ENCODE measurements at places on chromosomes 4 and X. TPM values are rescaled to one million over a fixed set of nuclear protein-coding genes. Genes with fewer than 3 reads are reported as not detected.

The SHOX gene
- not detected for total RNA-seq

The VCX gene
- not detected for total RNA-seq

The TMEM31 gene
- total RNA-seq, result not detected

The IL21 gene
- total RNA-seq, result not detected

The PRRG1 gene
- 9.1 TPM for total RNA-seq

The SPANXA1 gene
- total RNA-seq, result not detected

The PI4K2B gene
- 31.5 TPM for total RNA-seq

The TLR3 gene
- total RNA-seq, result 13.9 TPM

The MID1IP1 gene
- total RNA-seq, result 27.1 TPM

The MTTP gene
- 475 TPM for total RNA-seq

The GEMIN8 gene
- total RNA-seq, result 47.9 TPM

The SERPINA7 gene
- not detected for total RNA-seq

The RBMXL3 gene
- total RNA-seq, result not detected

The GRID2 gene
- not detected for total RNA-seq

The PRRG3 gene
- not detected for total RNA-seq
